ENCODE measurements at places on chromosomes 3 and 15.

GRCh38 chr3:159266779-159267178, 464.9 kb downstream of the MFSD1 start:
- peak; percentile 10 for DNase-seq

- no peak for DNase-seq
Observed at GRCh38 chr3:59268170-59268569, 218.3 kb upstream of the CFAP20DC start.

DNA sequence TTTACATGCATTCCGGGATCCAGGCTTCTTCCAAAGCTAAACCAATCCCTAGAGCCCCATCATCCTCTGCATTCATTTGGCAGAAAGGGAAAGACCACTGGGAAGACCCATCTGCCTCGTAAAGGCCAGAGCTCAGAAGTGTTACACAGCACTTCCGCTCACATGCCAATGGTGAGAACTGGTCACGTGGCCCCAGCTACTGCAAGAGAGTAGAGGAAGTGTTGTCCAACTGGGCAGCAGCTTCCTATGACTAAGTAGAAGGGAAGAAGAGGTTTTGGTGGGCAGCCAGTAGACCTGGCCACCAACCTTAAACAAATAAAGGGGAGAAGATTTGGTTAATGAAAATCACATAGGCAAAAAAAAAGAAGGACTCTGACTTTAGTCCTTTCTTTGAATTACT, 74.4 kb upstream of the PPP2R3A start:
- DNase-seq = no peak

GRCh38 chr3:53158765-53159155, 2.2 kb upstream of the PRKCD start:
- no peak for DNase-seq

DNA sequence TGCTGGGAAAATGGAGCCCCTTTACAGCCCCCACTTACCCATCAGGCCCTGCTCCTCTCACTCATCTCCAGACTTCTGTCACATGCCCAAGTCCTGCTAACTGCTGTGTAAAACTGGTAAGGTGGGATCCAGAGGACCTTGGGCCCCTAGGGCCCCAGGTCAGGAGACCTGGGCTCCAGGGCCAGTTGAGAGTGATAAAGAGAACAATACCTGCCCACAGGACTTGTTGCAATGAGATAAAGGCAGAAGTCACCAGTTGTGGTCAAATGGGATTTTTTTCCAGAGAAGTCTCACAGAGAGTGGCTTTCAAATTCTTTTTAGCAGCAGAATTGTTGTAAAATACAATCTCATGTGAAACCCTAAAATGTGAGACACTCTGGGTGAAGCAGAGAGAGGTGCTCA, 753 bp downstream of the FURIN start:
- no peak for DNase-seq

Measured in activated naive CD8-positive, alpha-beta T cell treated with anti-CD3 and anti-CD28 coated beads, Interleukin-2, amount 50 U/mL, for 24 hours (primary cell).